LNCaP clone FGC (cell line): ENCODE measurements at places on chromosomes 4 and X.

DNA sequence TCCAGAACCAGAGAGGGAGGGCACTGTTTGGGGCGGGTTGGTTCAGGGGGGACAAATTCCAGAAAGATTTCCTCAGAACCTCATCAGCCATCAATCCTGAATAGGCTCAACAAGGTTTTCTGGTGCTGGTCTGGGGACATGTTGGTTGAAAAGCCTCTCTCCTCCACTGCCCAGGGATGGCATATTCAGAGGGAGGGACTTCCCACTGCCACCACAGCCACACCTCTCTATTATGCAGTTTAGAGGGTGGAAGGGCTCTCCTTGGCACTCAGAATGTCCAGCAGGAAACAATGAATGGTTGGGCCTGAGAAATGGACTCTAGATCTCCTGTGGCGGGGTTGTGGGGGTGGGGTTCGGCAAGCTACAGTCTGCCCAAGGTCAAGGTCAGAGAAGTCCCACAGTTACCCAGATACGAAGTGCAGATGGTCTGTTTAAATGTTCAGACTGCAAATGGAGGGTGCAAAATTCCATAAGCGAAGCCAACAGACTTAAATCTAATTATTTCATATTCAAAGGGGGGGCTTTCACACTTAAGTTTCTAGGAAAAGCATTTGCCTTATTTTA is 70.7 kb downstream of the LEF1 start:
- DNase-seq = no peak

DNA sequence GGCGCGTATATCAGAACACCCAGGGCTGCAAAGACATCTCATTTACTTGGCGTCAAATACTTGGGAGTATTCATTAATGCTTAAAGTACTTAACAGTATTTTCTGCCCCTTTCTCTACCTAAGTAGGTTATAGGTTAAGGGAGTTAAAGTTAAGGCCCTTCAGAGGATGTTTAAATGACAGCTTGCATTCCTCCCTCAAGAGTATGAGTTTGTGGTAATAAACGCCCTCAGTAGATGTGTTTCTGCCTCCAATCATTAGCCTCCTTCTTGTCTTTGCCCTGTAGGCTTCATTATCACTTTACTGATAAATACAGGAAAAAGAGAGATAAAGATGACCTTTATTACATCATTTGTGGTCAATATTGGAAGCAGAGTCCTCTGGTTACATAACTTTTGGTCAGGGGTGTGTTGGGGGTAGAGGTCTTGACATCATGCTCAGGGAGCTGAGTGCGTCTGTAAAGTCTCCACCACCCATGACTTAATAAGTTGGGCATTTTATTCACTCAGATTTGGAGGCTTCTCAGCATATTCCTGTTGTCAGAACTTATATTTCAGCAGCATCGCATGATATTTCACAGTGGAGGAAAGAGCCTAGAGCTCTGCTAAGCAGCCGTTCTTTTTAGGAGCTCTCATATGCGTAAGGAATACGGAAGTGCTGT is 145.9 kb downstream of the CPE start:
- no peak for DNase-seq

DNA sequence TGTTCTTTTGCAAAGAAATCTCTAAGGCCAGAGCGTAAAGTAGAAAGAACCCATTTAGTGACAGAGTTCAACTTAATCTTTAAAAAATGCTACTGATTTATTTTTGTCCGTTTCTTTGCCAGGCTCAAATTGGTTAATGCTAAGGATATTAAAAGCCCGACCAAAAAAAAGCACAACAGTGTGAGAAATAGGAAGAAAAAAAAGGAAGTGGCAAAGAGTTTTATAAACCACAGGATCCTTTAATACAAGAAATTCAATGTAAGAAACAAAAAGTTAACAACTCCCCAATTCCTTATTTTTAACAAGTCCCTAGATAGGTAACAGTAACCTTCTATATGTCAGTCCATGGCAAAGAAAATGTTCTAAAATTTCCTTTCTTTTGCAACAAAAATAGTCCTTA is 480.4 kb downstream of the ACTRT1 start:
- no peak for DNase-seq

DNA sequence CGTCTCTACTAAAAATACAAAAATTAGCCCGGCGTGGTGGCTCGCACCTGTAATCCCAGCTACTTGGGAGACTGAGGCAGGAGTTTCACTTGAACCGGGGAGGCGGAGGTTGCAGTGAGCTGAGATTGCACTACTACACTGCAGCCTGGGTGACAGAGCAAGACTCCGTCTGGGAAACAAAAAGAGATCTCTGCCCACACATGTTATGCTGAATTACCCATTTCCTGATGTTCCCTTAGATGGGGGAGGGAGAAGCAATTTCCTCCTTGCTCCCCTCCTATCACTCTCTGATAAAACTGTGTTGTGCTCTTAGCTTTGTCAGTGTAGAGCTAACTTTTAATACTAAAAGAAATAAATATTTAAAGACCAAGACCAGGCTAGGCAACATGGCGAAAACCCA is 102.5 kb downstream of the LARP7 start:
- no peak for DNase-seq

- no peak for DNase-seq
Observed at GRCh38 chr4:87911252-87911774, 64.2 kb upstream of the SPP1 start.

- peak; percentile 52 for DNase-seq
Observed at GRCh38 chrX:39337451-39337850, 536.2 kb downstream of the MID1IP1 start.

DNA sequence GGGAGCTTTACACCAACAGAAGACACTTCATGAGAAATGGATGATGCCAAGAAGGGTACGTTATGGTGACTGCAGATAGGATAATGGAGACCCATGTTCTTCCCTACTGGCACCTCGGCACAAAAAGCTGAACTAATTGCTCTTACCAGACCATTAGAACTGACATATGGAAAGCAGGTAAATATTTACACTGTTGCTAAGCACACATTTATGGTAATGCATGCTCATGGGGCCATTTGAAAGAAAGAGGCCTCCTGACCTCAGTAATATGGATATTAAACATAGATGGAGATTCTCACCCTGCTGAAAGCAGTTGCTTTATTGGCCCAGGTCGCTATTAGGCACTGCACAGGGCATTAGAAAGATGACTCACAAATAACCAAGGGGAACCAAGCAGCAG is 1759.6 kb downstream of the C4orf33 start:
- no peak for DNase-seq

DNA sequence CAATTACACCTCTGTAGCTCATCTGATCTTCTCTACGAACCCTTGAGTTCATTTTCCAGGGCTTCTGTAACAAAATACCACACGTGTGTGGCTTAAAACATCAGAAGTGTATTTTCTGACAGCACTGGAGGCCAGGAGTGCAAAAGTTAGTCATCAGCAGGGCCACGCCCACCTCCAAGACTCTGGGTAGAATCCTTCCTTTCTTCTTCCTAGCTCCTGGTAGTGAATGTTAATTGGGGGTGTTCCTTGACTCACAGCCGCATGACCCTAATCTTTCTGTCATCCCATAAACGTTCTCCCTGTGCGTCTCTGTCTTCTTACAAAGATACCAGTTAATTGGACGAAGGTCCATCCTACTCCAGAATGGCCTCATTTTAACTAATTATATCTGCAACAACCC is 115.0 kb downstream of the TRIML1 start:
- DNase-seq = no peak

DNA sequence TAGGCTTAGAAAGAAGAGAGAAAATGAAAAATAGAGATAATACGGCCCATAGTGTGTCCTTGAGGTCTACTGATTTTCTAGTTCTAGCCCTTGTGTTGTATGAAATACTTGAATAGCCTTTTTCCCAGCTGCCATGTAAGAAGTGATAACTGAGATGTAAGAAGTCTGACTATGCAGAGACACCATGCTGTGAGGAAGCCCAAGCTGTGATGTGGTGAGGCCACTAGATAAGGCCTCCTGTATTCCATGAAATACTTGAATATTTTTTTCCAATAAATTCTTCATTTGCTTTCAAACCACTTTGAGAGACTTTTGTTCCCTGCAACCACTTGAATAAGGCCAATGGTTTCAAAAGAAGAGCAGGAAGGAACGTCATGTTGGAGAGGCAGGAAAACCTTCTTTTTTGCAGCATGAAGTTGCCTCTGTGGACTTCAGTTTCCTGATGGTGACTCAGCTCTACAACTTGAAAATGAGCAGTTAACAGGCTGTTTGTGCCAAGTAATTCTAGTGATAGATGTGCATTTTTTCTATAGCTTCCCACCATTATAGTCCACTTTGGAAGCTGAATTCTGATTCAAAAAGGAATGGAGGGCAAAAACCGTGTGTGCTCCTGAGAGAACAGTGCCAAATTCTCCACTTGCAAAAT is 25.5 kb upstream of the FAM9C start:
- DNase-seq = no peak

GRCh38 chr4:181952478-181952877 is 290.7 kb upstream of the TENM3 start:
- peak; percentile 57 for DNase-seq

GRCh38 chr4:36079666-36080065 is 164.6 kb downstream of the ARAP2 start:
- no peak for DNase-seq

DNA sequence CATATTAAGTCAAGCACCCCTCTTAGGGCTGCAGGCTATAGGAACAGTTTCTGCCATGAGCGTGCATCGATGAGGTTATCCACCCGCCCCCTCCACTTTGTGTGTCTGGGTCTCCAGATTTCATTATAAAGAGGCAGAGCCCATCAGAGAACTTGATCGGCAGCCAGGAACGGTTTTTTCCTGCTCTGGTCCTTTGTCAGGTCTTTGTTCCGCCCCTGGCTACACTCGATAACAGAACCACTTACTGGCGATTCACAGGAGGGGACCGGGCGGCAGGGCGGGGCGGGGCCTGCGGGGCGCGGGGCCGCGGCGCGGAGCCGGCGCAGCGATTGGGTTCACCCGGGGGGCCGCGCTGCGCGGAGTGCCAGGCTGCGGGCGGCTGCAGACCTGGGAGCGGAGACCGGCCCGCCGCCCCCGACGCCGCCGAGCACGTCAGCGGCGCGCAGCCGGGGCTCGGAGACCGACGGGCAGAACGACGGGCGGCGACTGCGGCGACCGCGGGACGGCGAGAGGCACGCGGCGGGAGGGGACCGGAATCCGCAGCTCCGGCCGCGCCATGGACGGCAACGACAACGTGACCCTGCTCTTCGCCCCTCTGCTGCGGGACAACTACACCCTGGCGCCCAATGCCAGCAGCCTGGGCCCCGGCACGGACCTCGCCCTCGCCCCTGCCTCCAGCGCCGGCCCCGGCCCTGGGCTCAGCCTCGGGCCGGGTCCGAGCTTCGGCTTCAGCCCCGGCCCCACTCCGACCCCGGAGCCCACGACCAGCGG is at the start of gene SLC10A4:
Gene SLC10A4 (plus strand): TSS at position 338 of the 771 bp plus-strand sequence. CDS start 219 bp downstream, at position 557.
- no peak for DNase-seq

- DNase-seq = no peak
Observed at GRCh38 chr4:152803541-152803940, 23.8 kb downstream of the ARFIP1 start.

DNA sequence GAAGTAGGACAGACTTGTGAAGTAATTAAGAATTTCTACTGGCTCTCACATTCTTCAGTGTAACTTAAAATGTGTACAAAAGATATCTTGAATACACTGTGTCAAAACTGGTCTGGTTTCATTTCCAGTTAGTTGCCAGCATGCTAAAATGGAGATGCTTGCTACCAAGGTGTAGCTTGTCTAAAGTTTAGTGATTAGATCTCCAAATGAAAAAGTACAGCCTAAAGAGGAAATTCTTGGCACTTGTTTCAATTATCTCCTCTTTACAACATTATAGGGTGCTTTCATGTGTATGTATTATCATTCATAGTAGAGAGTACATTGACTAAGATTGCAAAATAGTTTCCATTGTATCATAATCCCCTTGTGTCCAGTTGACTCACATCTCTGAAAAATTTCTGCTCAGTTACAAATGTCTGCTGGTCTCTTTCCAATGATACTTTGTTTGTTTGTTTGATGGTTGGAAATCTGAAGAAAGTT is 97.3 kb upstream of the SPRY1 start:
- peak; percentile 82 for DNase-seq

DNA sequence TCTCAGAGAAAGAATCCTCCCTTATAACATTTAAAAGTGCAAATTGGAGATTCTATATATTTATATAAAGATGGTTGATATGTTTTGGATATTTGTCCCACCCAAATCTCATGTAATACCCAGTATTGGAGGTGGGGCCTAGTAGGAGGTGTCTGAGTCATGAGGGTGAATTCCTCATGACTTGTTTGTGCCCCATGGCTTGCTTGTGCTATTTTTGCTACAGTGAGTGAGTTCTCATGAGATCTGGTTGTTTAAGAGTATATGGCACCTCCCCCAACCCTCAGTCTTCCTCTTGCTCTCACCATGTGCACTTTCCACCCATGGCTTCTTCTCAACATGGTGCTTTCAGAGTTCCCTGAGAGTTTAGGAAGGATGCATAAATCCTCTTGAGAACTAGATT is 9.5 kb upstream of the ANKRD50 start:
- no peak for DNase-seq

DNA sequence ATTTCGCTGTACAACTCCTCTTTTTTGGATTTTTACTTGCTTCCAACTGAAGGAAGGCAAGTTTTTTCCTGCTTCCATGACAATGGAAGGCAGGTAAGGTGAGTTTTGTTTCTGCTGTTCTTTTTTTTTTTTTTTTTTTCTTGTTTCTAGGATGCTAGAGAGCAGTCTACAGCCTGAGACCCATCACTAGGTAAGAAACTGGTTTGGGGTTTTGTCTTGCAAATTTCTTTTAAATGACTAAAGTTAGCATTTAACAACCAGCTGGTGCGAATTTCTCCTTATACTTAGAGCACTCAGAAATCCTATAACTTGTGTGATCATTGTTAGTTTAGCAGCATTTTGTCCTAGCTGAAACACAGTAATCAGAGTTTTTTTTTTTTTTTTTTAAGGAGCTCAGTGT is 378.4 kb upstream of the CNKSR2 start:
- no peak for DNase-seq

DNA sequence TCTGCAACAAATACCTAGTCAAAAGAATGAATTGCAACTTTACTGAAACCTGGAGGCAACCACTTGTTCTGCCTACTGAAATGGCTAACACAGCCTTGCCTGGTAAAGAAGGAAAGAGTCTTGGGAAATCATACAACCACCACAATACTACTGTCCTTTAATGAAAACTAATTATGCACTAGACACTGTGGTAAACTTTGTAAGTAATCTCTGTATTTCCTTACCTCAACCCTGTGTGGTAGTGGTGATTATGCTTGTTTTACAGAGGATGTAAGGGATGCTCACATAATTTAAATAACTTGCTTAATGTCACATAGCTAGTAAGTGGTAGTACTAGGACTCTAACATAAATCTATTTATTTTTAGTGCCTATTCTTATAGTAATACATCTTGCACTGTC is 44.7 kb downstream of the TMEM156 start:
- DNase-seq = no peak

DNA sequence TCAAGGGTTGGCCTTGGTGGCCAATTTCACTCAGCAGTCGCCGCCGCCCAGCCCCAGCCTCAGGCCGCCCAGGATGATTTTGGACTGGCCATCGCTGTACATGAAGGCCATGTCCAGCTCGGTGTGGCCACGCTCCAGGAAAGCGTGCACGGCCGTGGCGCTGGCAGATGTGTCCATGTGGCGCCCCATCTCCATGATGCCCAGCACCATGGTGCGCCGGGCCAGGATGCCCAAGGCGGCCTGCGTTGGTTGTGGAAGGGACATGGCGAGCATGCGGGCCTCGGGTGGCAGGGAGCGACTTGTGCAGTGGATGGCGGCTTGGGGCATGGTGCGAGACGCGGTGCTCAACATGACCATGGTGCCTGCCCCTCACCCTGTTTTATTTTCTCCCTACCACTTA is 55.4 kb downstream of the ZCCHC12 start:
- DNase-seq = no peak
